ENCODE measurements at places on chromosomes 2 and 18.

GRCh38 chr2:231181860-231182512, 16.4 kb upstream of the ARMC9 start:
- no peak for DNase-seq

DNA sequence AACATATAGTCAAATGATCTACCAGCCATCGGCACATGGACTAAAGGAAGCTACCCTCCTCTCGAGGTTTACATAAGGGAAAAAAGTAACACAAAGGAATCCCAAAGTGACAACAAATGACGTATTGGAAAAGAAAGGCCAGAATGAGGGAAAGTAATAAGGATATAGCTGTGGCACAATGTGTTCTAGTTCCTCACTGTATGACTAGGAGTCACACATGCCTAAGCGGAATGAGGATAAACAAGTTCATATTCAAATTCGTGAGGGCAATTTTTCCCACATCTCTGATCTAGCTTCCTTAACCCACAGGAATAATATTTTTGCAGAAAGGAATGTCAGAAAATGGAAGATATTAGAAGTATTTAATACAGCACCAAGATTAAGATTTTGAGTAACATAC, 162.3 kb upstream of the PID1 start:
- no peak for DNase-seq

DNA sequence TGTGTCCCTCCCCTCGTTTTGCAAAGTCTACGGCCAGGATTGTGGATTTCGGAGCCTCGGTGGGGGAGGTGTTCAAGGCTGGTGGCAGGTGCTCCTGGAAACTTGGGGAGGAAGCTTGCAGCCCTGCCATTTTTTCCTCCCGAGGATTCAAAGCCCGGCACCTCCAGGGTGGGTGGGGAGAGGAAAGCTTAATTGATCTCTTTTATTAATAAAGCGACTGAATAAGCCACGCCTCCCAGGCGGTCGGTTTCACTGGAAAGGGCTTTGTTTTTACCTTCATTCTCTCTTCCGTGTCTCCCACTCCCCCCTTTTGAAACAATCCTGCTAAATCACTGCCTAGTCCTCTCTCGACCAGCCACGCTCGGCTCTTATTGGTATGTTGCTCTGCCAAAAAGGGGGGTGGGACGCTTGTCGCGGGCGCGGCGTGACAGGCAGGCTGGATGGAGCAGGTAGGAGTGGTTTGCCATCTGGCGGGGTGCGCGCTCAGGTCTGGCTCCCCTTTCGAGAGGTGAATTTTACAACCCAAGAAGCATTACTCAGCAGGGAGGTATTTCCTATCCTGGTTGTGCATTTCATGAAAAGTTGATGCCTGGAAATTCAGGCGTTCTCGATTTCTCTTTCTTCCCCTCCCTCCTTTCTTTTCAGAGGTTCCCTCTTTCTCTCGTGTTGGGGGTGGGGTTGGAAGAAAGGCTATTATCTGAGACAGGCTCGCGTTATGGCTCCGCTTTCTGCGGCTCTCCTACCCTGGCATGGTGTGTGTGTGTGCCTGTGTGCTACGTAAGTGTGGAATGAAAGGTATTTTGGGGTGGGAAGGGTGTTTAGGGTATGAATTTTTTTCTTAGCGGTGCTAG, 1.4 kb downstream of the NEDD4L start:
- peak; percentile 8 for DNase-seq

- DNase-seq: no peak
Observed at GRCh38 chr2:20496942-20497341, 50.1 kb downstream of the RHOB start.

DNA sequence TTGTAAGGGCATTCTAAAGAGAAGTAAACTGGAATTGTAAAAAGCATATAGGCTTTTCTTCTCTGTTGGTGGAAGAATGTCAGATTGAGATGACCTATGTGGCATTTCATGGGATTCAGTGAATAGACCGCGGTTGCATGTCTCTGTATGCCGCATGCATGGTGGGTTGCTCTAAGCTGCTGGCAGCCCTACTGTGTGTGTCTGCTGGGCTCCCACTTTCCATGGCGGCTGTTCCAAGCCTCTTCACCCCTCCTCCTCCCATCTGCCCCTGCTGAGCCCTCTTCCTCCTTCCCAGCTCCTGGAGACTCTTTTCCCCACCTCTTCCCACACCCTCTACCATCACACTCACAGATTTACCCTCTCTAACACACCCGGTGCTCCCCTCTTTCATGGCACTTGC, 12.6 kb downstream of the ATP6V1C2 start:
- no peak for DNase-seq

DNA sequence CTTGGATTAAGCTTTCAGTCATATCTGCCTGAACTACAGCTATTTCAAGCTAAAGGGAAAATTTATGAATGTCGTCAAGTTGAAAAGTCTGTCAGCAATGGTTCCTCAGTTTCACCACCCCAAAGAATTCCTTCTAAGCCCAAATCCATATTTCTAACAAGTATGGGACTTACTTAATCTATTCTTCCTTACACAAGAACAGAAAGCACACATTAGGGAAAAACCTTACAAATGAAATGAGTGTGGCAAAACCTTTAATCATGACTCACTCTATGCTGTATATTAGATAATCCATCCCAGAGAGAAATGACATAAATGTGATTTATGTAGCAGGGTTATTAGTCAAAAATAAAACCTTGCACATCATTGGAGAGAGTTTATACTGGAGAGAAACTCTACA, 78.9 kb downstream of the RAB31 start:
- no peak for DNase-seq

DNA sequence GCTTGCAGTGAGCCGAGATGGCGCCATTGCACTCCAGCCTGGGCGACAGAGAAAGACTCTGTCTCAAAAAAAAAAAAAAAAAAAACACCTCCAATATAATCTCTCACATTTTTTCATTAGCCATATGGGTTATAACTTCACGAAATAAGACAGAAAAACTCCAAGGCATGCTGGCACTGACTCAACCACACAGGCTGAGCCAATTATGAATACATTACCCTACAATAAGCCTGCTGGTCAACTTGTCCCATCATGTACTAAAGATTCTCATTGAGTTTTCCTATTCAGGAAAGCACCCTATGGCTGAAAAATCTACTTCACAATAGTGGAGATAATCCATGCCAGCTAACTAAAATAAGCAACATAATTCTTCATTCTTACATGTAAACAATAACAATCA, 12.8 kb upstream of the MAP3K20 start:
- DNase-seq: no peak

GRCh38 chr18:24741965-24742724, 281.7 kb downstream of the HRH4 start:
- DNase-seq: no peak

DNA sequence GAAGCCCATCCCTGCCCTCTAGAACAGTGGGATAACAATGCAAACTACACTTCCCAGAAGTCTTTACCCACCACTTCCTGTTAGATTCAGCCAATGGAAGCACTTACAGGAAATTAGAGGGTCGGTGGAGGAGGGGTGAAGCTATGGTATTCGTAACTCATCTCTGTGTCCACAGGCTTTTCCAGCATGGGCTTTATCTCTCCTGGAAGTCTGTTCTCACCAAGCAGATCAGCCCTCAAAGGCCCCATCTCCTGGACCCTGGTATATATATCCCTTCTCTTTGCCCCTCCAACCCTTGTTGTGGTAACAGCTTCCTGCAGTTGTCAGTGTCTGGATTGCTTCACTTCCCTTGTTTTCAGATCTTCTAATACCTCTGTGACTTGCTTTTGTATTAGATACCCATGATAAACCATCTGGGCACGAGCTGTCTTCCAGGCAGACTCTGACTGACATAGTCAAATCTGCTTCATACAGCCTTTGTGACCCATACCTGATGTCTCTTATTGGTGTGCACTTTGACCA, 475.0 kb upstream of the POU3F3 start:
- DNase-seq: no peak

DNA sequence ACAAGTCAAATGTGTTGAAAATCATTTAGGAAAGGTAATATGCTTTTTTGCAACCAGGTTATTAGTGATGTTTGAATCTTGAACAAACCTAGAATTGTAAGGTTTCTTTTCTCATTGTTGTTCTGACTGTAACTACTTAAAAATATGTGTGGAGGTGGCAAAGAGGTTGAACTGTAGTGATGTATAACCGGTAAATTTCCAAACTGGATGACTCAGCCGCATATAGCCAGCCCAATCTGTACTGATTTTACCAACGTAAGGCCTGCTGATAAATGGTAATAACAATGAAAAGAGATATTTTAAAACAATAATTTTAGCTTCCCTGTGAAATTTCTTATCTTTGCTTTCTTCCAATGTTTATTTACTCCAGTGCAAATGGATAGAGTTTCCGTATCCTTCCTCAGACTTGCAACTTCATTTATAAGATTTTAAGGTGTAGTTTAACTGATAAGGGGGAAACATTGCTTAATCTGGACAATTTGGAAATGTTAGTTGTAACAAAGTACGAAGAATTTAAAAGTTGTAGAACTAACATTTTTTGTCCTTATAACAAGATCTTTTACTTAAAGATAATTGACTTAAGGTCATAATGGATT, 1170.4 kb upstream of the ZEB2 start:
- no peak for DNase-seq

- DNase-seq: no peak
Observed at GRCh38 chr2:227450311-227450841, 21.6 kb upstream of the AGFG1 start.

DNA sequence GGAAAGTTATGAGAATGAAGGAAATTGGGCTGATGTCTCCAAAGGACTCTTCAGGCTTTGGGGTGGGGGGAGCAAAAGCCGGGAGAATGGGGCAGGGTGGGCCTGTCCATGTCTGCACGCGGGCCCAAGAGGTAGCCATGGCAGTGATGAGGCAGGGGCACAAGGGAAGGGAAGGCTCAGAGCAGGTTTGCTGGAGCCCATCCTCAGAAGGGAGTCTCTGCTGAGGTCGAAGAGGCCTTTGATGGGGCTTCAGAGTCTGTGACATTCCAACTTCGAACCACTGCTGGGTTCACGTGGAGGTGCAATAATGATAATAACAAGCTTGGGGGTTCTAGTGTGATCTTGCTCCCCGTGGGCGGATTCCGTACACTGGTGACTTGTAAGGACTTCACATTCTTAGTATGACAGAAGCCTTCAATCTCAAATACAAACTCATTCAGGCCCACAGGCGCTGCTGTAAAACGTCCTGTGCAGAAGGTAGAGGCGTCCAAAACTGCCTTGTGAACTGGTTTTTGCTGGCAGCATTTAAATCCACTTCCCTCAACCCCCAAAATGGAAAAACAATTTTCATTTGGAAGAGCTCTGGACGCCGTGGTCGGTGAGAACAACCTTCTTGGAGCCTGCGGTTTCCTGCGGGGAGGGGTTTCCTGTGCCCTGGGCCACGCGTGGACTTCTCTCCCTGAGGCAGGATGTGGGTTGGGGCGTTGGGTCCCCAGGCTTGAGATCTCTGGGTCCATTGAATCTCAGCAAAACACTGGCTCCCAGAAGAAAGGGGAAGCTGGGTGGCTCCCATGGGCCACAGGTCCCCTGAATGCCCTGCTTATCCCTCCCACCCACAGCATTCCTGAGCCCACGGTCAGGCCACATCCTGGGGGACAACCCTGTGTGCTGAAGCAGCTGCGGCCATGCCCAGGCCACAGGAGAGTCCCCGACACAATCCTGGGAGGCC, 151.0 kb downstream of the TPO start:
- no peak for DNase-seq

- DNase-seq: no peak
Observed at GRCh38 chr18:57705011-57705410, 83.4 kb upstream of the NARS1 start.

DNA sequence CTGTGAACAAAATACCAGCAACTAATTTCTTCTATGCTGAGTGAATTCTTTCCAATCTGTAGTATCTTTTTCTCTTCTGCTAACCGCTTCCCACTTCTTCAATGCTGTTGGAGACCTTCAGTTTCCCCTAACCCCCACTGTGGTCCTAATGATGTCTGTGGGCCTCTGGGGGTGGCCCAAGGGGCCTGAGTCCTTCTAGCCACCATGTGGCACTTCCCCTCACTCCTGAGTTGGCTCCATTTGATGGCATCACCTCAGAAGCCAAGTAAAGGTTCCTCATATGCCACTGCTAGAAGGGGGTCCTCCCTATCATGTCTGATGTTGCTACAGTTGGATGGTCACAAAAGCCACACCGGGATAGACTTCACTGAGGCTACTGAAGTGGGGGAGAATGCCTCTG, 37.5 kb downstream of the ARHGAP25 start:
- DNase-seq: no peak

GRCh38 chr2:23757686-23758433, 169.1 kb downstream of the ATAD2B start:
- DNase-seq: no peak

DNA sequence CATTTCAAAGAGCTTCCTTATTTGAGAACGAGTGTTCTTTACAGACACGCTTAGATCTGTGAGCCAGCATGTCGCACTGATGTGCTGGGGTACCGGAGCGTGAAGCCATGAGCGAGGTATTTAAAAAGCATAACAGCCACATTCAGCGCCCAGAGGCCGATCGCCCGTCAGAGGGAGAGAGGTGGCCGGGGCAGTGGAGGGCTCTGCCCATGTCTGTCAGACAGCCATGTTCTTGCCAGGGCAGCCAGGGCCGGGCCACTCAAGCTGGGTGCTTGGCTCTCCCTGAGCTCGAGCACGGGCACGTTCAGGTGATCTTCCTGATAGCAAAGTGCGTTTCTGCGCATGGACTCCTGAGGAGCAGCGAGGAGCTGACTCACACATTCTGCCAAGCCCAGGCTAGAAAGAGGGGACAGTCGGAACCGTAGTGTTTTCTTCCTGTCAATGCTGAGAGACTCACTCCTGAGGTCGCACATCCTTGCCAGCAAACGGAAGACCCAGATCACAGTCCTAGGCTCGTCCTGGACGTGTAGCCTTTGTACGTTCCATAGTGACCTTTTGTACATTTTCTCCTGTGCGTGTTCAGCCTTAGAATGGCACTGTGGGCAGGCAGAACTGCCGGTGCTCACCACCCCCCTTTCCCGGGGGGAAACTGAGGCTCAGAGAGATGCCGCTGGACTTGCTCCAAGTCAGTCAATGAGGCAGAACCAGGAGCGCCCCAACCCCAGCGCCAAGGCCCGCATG, 100.7 kb downstream of the NFATC1 start:
- DNase-seq: no peak

GRCh38 chr2:107622741-107623310, 203.9 kb upstream of the RGPD4 start:
- DNase-seq: no peak

DNA sequence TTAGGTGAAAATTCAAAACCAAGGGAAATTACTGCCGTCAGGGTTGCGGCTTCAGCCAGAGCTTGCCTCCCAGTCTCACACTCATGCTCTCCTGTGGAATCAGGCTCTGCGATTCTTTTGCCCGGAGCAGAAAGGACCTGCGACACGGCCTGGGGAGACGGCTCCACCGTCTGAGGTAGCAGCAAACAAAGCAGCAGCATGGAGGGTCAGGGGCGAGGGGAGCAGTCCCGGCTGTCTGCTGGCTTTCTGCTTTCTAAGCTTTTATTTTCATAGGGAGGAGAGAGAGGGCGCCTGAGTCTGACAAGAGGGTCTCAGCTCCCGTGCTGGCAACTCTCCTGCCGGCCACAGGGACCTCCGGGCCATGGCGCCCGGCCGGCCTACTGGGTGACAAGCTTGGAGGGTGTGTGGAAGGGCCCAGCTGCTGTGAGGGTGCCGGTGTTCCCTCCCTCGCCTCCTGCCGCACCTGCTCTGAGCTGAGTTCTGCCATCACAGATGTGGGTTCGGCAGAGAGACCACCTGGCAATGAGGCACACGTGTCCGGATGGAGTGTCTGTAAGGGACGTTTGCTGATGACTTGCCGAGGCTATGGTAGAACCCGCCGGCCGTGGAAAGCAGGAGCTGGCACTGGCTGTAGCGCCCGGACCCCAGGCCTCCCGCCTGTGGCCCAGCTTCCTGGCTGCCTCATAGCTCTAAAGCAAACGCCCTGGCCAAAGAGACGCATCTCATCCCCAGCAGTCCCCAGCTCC, 66.2 kb upstream of the CTDP1 start:
- no peak for DNase-seq
